Ascending aorta (tissue), 2 donors: ENCODE measurements at places on chromosomes 11 and 22. TPM values are rescaled to one million over a fixed set of nuclear protein-coding genes. Genes with fewer than 3 reads are reported as not detected.

DNA sequence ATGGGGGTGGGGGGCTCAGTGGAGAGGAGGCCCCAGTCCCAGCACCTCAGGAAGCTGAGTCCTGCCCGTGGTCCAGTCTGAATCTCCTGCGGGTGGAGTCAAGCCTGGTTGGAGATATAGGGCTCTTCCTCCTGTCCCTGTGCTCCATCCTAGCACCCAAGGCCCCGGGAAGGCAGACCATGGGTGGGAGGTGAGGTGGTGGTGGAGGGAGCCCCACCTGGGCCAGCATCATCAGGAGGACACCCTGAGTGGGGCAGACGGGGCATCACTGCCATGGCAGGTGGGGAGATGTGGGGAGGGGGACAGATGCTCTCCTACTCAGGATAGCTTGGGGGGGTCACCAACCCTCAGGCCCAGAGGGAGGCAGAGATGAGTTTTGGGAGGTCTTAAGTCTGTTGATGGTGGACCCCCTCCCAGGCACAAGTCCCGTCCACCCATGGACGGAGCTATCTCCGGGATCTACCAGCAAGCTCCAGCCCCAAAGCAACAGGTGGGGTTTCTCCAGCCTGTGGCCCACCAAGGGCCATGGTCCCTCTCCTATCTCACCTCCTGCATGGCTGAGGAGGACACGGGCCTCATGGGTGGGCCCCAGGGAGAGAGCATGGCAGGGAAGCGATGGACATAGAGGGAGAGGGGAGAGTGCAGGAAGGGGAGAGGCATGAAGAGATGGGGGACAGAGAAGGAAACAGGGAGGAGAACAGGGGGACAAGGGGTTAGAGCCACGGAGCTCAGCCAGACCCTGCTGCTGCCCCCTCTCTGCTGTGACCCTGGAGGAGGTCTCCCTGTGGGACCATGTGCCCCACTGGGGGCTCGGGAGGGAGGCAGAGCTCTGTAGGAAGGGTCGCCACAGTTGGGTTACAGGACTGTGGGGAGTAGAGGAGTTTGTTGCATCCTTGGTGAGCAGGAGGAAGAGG, 1.3 kb downstream of the MRGPRE start:
- H3K4me1 ChIP-seq: no peaks in the 10 kb centered on the region
- H3K27me3 ChIP-seq: no peaks in the 10 kb centered on the region
- no peaks in the 10 kb centered on the region for H3K36me3 ChIP-seq

- H3K36me3 ChIP-seq: no peaks in the 10 kb centered on the region
- H3K27ac ChIP-seq: peak overlapping the region; percentile 96
- H3K27me3 ChIP-seq: no peaks in the 10 kb centered on the region
- H3K4me3 ChIP-seq: no peak overlapping the region
- no peaks in the 10 kb centered on the region for H3K4me1 ChIP-seq
These were observed 5.7 kb upstream of the ACAT1 start for GRCh38 chr11:108115500-108116140.

DNA sequence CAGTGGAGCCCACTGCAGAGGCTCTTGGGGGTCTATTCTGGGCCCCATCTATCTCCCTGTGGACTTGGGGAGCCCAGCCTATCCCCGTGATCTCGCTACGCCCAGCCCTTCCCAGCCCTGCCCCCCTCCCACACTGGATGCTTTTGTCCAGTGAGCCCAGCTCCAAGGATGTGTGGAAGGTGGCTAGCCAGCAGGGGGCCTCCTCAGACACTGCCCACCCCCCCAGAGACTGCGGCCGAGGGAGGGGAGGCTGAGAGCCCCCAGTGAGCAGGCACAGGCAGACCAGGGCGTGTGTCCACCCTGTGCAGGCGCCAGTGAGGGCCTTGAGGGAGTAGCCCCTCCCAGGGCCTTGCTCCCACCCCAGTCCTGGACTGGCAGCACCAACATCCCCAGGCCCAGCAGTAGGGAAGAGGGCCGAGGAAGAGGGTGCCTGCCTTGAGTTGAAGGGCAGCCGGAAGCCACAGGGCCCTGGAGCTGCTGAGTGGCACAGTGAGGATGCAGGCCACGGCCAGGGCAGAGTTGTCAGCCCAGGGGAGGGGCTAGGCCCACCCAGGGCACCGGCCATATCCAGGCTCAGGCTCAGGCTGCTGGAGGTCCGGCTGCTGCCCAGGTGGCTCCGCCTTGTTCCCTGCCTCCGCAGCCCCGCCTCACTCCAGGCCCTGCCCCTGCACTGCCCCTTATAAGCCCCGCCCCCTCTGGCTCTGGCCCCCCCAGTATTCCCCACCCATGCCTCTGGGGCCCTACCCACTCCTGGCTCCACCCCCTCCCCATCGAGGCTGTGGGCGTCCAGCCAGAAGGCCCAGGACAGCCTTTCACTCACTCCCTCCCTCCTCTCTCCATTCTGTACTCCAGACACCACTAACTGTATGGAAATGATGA, 28.0 kb downstream of the MOB2 start:
- H3K27ac ChIP-seq: peak overlapping the region; percentile 86
- H3K4me1 ChIP-seq: peaks cover 28% of the 10 kb centered on the region
- no peak overlapping the region for H3K4me3 ChIP-seq
- no peaks in the 10 kb centered on the region for H3K27me3 ChIP-seq
- peak; percentile 86 for DNase-seq

DNA sequence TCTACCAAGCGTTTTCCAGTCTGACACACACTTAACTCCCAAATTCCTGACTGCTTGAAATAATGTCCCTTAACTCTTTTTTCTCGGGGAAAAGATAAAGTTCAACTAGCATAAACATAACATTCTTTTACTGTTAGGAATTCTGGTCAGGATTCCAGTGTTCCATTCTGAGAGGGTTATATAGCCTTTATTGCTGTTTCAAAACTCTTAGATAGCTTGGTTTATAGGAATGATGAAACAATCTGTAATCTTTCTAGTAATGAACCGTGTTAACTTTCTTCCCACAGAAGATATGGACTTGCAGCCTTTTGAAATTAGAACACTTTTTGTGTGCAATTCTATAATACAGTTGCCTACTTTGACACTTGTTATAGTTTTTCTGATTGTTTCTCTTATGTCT, 8.6 kb downstream of the REXO2 start:
- H3K36me3 ChIP-seq: peaks cover 33% of the 10 kb centered on the region
- no peaks in the 10 kb centered on the region for H3K4me1 ChIP-seq
- DNase-seq: no peak
- no peak overlapping the region for H3K27ac ChIP-seq
- no peaks in the 10 kb centered on the region for H3K27me3 ChIP-seq

GRCh38 chr11:69801513-69802335, 17.5 kb downstream of the FGF3 start:
- no peaks in the 10 kb centered on the region for H3K4me1 ChIP-seq
- H3K36me3 ChIP-seq: no peaks in the 10 kb centered on the region
- DNase-seq: no peak
- H3K27me3 ChIP-seq: no peaks in the 10 kb centered on the region

- no peak for DNase-seq
- no peak overlapping the region for H3K27ac ChIP-seq
- H3K36me3 ChIP-seq: peaks cover 67% of the 10 kb centered on the region
- no peaks in the 10 kb centered on the region for H3K4me1 ChIP-seq
- H3K27me3 ChIP-seq: no peaks in the 10 kb centered on the region
These were observed 10.1 kb downstream of the AIP start for GRCh38 chr11:67492801-67493547.

DNA sequence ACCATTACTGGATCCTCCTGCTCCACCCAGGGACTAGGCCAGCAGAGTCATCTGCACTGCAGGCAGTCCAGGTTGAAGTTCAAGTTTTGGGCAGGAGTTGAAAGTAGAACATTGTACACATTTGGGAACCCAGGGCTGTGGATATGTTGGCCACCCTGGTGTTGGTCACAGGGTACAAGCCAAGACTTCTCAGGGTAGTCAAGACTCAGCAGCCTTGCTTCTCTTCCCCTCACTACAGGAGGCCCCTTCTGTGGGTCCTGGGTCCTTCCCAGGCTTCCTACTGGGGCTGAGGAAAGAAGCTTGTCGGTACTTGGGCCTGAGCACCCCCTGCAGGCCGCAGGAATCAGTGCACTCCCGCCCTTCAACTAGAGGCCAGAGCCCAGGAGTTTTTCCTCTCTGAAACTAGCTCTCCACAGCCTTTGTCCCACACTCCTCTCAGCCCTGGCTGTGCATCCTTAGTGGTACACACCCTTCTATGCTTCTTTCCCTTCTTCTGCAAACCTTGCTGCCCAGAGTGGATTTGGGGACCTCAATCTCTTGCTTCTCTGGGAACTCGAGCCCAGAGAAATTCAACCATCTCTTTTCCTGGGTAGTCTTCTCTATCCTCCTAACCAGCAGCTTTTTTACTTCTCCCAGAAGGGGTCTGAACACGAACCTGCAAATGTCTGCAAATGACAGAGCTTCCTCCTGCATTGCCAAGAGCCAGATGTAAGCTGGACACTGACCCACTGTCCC, 2.6 kb upstream of the HPX start:
- peak overlapping the region; percentile 64 for H3K27ac ChIP-seq
- no peak overlapping the region for H3K4me3 ChIP-seq
- peaks cover 10% of the 10 kb centered on the region for H3K36me3 ChIP-seq
- DNase-seq: no peak
- no peaks in the 10 kb centered on the region for H3K4me1 ChIP-seq

DNA sequence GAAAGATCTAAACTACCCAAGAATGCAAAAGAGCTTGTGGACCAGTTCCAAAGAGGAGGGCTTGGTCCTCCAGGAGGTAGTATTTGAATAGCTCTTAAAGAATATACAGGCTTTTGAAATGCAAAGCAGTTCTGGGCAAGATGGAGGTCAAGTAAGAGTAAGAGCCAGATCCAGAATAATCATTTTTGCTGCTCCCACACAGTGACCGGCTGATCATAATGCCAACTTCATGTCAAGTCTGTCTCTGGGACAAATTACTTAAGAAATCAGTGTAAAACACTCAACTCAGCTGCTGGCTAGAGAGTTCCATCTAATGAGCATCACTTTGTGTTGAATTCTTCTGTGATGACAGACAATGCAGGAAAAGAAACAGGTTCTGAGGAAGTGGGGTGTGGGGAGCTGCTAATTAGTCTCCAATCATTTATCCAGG, 250.9 kb upstream of the NARS2 start:
- H3K27me3 ChIP-seq: no peaks in the 10 kb centered on the region
- no peaks in the 10 kb centered on the region for H3K4me1 ChIP-seq
- no peak for DNase-seq
- H3K36me3 ChIP-seq: no peaks in the 10 kb centered on the region
- no peak overlapping the region for H3K4me3 ChIP-seq
- H3K27ac ChIP-seq: no peak overlapping the region

GRCh38 chr22:22357024-22357883, 112.7 kb downstream of the VPREB1 start:
- H3K36me3 ChIP-seq: no peaks in the 10 kb centered on the region
- no peak overlapping the region for H3K4me3 ChIP-seq
- H3K4me1 ChIP-seq: no peaks in the 10 kb centered on the region
- no peaks in the 10 kb centered on the region for H3K27me3 ChIP-seq
- no peak overlapping the region for H3K27ac ChIP-seq

- DNase-seq: no peak
- no peak overlapping the region for H3K4me3 ChIP-seq
- H3K27me3 ChIP-seq: no peaks in the 10 kb centered on the region
- no peaks in the 10 kb centered on the region for H3K4me1 ChIP-seq
- H3K36me3 ChIP-seq: peaks cover 3% of the 10 kb centered on the region
These were observed 72.8 kb downstream of the ALX4 start for GRCh38 chr11:44237156-44237555.

GRCh38 chr11:45042560-45042959, 91.9 kb upstream of the TP53I11 start:
- H3K36me3 ChIP-seq: no peaks in the 10 kb centered on the region
- peaks cover 2% of the 10 kb centered on the region for H3K4me1 ChIP-seq
- H3K4me3 ChIP-seq: no peak overlapping the region
- no peaks in the 10 kb centered on the region for H3K27me3 ChIP-seq
- peak; percentile 72 for DNase-seq

DNA sequence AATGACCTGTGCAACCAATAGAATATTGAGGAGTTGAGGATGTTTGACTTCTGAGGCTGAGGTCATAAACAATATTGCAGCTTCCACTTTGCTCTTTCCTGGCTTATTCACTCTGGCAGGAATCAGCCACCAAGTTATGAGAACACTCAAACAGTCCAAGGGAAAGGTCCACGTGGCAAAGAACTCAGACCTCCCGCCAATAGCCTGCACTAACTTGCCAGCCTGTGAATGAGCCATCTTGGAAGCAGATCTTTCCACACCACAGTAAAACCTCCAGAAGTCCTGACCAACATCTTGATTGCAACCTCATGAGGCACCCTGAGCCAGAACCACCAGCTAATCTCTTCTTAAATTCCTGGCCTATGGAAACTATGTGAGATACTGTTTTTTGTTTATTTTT, 22.7 kb upstream of the PICALM start:
- peaks cover 12% of the 10 kb centered on the region for H3K4me1 ChIP-seq
- H3K27ac ChIP-seq: peak overlapping the region; percentile 76
- peak; percentile 87 for DNase-seq
- H3K36me3 ChIP-seq: no peaks in the 10 kb centered on the region

Gene NNMT
- total RNA-seq: 1,040 TPM

Gene AP1B1
- 86.4 TPM for total RNA-seq

Gene OR56A1
- total RNA-seq: not detected

Gene SELENOO
- total RNA-seq: 41.7 TPM

Gene CELSR1
- total RNA-seq: 10.5 TPM

Gene TENM4
- total RNA-seq: 11.9 TPM
